ENCODE measurements at places on chromosomes 3 and 15.

DNA sequence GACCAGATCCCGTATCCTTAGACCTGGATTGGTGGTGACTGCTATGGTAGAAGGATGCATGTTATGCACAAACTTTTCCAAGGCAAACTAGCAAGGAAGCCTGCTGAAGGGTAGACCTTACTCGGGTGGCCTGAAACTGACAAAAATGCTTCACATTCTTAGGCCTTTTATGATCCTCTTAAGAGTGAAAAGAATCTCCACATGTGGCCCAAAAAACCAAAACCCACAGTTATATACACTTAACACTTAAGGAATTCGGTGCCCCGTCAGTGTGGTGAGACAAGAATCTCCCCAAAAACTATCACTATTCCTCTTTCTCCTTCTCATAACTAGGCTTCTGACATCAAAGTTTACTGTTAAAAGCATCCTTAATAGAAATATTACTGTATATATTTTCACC lies 130.1 kb upstream of the SOX2 start:
- no peak for DNase-seq

DNA sequence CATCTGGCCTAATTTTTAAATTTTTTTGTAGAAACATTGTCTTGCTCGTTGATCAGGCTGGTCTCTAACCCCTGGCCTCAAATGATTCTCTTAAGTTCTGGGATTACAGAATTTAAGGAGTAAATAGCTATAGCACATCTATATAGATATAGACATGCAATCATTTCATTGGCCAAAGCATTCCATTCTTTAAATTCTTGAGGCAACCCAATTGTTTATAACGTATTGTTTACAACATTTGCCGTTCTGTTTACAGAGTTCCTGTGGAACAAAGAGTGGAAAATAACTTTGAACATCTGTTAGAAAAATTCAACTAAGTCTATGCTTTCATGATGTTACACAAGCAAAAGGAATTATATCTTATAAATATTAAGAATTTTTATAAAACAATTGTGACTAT lies 205.2 kb upstream of the ROBO2 start:
- no peak for DNase-seq

- DNase-seq, result no peak
Measured at GRCh38 chr3:152176241-152176640, 92.5 kb upstream of the MBNL1 start.

- DNase-seq, result no peak
Measured at GRCh38 chr15:99615460-99615859, 49.7 kb downstream of the MEF2A start.

DNA sequence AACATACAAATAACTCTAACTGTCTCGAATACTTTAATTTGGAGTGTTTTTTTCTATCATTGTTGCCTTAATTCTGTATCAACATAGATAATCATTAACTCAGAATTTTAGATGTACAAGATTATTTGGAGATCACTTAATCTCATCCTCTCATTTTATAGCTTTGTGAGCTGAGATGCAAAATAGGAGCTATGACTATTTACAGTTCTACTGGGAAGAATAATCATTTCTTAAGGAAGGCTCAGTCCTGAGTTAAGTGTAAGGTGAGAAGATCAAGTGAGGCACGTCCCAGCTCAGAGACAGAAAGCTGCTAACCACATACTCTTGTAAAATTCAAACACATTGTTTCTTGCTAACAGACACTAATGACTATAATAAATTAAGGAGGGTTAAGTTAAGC lies 66.2 kb downstream of the CCDC54 start:
- no peak for DNase-seq

DNA sequence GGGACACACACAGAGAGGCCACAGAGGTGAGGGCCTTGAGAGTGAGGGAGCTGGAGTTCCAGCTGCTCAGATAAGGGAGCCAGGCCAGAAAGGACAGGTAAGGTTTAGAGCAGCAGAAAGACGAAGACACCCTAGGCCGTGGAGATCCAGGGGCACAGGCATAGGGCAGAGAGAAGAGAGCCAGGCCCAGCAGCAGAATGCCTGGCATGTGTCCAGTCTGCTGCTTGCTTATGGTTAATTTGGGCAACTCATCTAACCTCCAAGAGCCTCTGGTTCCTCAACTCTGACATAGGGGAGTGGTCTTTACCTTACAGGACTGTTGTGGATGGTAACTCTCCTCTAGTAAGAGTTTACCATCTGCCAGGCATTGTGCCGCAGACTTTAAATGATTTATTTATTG lies 35.9 kb downstream of the STARD5 start:
- DNase-seq, result no peak

GRCh38 chr3:144407335-144407734 lies 435.7 kb downstream of the DIPK2A start:
- no peak for DNase-seq

GRCh38 chr3:16607718-16608117 lies 2.5 kb upstream of the DAZL start:
- DNase-seq, result no peak

DNA sequence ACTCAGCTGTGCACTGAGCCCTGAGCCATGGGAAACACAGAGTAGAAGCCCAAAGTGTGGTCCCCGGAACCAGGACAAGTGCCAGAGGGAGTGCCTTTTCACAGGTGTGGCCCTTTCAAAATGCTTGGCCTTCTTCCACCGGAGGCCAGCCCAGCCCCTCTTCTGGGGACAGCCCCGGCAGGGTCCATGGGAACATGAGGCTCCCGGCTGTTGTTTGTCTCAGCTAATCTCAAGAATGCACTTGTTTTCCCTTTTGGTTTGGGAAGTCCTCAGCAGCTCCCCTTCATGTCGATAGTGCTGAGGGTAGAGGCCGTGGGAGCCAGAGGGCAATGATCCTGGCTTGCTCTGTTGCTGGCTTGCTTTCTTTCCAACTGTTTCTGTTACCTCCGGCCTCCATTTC lies 91.1 kb upstream of the MRPS22 start:
- no peak for DNase-seq

GRCh38 chr15:101004986-101005747 lies 86.0 kb downstream of the LRRK1 start:
- no peak for DNase-seq

DNA sequence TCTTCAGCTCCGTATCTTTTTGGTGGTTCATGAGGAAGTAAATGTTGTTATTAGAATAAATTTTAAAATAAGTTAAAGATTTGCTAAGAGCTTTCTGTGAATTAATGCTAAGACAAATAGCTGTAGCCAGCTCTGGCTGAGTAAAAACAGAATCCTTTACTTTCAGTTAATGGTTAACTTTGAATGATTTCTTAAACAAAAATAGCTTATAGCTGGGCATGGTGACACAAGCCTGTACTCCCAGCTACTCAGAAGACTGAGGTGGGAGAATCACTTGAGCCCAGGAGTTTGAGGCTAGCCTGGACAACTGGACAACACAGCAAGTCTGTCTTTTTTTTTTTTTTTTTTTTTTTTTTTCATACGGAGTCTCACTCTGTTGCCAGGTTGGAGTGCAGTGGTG lies 25.0 kb downstream of the TCAIM start:
- no peak for DNase-seq

- DNase-seq, result no peak
Measured at GRCh38 chr15:78120523-78120922, 10.7 kb downstream of the CIB2 start.

GRCh38 chr3:48938689-48939088 lies 20.0 kb downstream of the ARIH2 start:
- DNase-seq, result no peak

GRCh38 chr3:178551916-178552321 lies 15.7 kb downstream of the KCNMB2 start:
- DNase-seq, result no peak

- DNase-seq, result no peak
Measured at GRCh38 chr3:66398228-66399025, 102.4 kb downstream of the LRIG1 start.

DNA sequence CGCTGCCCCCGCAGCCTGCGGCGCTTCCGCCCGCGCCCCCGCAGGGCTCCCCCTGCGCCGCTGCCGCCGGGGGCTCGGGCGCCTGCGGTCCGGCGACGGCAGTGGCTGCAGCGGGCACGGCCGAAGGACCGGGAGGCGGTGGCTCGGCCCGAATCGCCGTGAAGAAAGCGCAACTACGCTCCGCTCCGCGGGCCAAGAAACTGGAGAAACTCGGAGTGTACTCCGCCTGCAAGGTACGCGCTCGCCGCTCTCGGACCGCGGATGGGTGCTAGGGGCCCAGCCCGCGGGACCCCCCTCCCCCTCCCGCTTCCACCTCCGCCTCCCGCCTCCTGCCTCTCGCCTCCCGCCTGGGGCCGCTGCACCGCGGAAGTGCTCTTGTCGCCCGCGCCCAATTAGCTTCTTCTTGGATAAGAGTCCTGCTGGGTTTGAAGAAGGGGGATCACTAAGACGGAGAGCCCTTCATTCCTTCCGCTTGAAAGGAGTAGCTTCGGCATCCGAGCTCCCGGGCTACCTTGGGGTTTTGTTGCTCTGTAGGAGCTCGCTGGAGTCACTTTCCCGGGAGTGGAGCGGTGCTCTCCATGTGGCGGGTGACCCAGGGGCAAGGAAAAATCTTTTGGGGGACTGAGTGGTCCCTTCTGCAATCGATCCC lies 426 bp downstream of the KAT2B start:
- DNase-seq, result peak; percentile 84

- no peak for DNase-seq
Measured at GRCh38 chr3:71689291-71689690, 35.9 kb downstream of the EIF4E3 start.

DNA sequence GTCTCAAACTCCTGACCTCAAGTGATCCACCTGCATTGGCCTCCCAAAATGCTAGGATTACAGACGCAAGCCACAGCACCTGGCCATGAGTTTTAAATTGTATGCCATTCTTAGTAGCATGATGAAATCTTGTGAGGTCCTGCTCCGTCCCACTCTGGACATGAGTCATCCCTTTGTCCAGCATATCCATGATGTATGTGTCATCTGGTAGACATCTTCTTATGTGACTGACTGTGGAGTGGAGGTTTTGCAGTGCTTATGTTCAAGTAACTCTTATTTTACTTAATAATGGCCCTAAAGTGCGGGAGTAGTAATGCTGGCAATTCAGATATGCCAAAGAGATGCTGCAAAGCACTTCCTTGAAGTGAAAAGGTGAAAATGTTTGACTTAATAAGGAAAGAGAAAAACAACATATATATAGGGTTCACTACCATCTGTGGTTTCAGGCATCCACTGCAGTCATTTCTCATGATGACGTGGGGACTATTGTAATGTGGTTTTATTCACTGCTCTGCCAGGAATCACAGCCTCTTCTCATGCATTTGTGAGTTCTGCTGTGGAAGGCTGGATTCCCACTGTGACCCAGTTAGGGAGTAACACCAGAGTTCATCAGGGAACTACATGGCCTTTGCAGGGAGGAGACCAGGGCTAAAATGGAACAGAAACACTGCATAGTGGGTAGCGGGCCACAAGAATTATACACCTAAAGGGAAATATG lies 204.6 kb upstream of the STRIT1 start:
- DNase-seq, result no peak

DNA sequence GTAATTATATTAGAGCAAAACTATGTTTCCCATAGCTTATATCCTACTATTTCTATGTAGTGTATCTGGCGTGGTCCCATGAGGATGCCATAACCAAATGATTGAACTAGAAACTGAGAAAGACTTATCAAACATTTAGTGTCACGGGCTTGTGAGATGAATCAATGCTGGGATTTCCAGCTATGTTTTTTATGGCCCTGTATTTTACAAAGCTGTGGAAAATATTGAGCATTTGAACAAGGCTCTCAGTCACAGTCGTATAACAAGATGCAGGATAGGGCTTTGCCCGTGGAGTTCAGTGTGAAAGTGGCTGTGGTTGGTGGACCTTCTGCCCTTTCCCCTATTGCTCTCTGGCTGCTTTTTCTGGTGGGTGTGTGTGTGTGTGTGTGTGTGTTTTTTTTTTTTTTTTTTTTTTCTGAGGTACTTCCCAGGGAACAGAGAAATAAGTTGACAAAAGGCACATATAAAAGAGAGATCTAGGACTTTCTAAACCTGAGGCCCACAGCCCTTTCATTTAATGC lies 60.7 kb downstream of the CACNA1D start:
- DNase-seq, result no peak

GRCh38 chr15:70023769-70024491 lies 73.8 kb downstream of the TLE3 start:
- DNase-seq, result peak; percentile 57

DNA sequence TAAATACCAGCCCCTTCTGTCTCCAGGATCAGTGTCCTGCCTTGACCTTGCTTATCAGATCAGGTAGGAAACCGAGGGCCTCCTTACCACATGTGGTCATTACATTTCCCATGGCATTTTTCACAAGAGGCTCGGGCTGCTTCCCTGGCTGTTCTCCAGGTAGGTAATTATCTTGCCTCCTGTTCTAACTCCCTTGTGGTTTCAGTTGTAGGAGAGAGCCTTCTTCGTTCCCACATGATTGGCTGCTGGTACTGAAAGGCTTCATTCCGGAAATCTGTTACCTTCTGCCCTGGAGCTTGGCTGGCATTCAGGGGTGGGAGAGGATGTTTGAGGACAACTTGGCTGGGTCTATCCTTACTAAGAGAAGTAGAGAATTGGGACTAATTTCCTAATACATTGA lies 46.8 kb upstream of the RORA start:
- DNase-seq, result peak; percentile 47

- DNase-seq, result no peak
Measured at GRCh38 chr15:63971427-63971805, 74.9 kb downstream of the DAPK2 start.

- no peak for DNase-seq
Measured at GRCh38 chr3:187019542-187020072, 89.3 kb downstream of the ST6GAL1 start.

- DNase-seq, result no peak
Measured at GRCh38 chr15:27575521-27575920, 523.6 kb downstream of the OCA2 start.

DNA sequence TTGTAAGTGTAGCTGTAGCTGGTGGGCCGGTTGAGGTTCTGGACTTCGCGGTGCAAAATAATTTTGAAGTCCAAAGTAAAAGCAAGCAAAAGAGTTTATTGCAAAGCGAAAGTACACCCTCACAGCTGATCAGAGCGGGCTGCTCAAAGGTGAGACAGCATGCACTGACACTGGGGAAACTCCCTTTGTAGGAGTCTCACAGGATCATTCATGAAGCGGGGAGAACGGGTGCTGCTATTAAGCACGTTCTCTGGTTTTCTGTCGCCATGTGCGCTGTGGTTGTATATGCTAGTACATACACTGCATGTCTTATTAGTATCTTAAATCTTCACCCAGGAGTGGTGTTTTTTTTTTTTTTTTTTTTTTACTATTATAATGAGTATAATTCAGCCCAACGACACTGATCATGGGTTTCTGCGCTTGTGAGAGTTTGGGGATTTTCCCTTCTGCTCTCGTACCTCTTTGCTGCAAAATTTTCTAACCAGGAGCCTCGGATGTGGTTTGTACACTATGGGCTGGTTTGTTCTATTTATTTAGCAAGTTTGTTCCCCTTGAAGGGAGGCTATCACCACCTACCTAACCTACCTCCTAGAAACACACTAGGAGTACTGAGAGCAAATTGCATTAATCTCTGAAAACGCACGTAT lies 1.4 kb upstream of the AP4E1 start:
- DNase-seq, result peak; percentile 70
